ENCODE measurements at places on chromosomes 16 and 17.

GRCh38 chr17:74864866-74865395 is 5.2 kb upstream of the GRIN2C start:
- peak; percentile 75 for DNase-seq

DNA sequence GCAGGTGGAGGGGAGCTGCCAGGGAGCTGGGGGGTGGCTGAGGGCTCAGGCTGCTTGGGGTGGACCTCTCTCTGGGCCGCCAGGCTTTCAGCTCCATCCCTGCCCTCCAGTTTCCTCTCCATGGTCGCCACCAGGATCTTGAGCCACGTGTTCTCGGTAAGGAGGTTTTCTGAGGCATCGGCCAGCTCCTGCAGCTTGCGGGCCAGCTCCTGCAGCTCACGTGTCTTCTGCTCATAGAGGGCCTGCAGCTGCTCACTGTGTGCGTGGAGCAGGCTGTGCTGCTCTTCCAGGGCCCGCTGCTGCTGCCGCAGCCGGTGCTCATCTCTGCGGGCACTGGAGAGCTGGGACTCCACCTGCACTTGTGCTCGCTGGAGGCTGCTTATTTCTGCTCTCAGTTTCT is 11.0 kb downstream of the SNN start:
- DNase-seq = no peak

DNA sequence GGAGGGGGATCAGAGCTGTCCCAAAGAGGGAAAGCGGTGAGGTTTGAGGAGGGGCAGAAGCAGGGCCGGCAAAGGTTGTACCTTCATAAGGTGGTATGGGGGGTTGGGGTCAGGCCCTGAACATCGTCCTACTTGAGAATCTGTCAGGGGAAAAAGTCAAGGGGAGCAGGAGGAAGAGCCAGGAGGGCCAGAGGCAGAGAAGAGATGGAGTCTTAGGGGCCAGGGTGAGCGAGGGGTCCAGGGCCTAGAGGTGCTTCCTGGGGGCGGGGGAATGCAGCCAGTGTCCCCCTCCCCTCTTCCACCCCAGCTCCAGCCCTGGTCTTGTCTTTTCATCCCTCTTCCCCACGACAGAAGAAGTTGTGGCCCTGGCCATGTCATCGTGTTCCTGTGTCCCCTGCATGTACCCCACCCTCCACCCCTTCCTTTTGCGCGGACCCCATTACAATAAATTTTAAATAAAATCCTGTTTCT is 1.3 kb upstream of the PRRT2 start:
- no peak for DNase-seq

DNA sequence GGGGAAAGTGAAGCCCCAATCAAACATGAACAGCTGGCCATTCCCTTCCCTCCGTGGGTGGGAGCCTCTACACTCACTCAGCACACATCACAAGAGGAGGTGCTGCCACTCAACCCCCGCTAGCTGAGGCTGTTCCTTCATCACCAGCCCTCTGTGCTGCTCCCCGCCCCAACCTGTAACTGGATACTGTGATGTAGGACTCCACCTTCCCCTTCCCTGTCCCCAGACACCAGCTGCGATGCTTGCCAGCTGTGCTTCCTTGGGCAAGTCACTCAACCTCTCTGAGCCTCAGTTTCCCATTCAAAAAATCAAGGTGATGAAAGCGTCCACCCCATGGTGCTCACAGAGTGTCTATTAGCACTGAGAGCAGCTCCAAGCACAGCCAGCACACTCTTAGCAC is 273.2 kb downstream of the MRTFB start:
- no peak for DNase-seq

DNA sequence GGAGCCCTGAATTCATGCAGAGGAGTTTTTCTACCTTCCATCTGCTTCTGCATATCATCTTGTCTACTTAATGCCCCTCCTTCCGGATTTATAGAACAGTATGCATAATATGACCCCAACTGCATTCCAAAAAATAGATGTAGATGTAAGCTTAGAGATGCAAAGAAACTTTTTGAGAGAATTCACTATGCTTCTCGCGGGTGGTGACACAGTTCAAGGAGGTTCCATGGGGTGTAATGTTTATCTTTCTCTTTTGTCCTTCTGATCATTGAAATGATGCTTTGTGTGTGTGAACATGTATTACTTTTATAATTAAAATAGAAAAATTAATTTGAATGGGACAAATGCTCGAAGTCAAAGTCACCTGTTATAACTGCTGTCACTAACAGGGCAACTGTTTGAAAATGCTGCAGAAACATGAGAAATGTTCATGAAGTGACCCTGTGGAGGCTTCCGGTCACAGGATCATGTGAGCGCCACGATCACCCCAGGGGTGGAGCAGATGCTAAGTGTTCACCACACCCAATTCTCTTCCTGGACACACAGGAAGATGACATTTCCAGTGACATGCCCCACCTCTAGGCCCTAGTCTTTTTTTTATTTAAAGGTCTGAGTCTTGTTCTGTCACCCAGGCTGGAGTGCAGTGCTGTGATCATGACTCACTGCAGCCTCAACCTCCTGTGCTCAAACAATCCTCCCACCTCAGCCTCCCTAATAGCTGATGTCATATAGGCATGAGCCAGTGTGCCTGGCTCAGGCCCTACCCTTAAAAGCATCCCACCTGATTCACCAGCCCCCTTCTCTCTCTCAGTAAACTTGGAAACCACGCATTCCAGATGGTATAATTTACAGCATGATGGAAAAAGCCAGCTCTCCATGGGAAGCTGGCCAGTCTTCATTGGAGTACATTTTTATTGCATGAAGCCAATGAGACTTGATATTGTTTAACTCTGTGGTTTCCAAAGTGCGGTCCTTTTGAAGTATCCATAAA is 21.0 kb upstream of the AGRP start:
- DNase-seq = peak; percentile 4

- no peak for DNase-seq
Measured at GRCh38 chr17:49676276-49676868, 1.5 kb downstream of the SPOP start.

DNA sequence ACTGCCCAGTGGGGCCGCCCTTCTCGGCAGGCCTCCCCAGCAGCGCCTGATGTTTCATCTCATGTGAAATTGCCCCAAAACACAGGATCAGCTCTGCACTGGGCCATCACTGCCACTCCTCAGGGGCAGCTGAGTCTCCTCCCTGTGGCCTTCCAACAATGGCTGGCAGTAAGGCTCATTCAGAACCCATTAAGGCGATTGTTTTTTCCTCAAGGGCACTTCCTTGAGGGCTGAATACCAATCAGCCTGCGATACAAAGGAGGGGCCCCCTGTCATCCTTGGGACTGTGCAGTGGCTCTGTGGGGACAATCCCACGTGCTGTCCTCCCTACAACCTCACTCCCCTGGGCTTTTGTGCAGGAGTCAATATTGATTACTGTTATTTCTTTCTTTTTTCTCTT is 47.5 kb downstream of the XYLT1 start:
- DNase-seq = no peak

- no peak for DNase-seq
Measured at GRCh38 chr17:21034340-21035235, 8.2 kb downstream of the USP22 start.

DNA sequence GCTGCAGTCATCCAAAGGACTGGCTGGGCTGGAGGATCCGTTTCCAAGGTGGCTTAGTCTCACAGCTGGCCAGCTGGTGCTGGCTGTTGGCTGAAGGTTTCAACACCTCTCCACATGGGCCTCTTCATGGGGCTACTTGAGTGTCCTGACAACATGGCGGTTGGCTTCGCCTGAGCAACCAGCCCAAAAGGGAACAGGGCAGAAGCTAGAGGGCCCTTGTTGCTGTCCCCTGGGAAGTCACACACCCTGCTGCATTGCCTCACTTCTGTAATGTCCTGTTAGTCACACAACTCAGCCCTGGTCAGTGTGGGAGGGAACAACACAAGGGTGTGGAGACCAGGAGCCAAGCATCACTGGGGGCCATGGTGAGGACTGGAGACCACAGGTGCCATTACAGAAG is 36.6 kb downstream of the C16orf78 start:
- no peak for DNase-seq

GRCh38 chr16:53741546-53741945 is 37.6 kb downstream of the FTO start:
- DNase-seq = no peak

- DNase-seq = no peak
Measured at GRCh38 chr16:88640039-88640495, 1.7 kb downstream of the IL17C start.

GRCh38 chr17:19386051-19386929 is 700 bp downstream of the MFAP4 start:
- no peak for DNase-seq
